ENCODE measurements at places on chromosomes 3 and 15. TPM values are rescaled to one million over a fixed set of nuclear protein-coding genes. Genes with fewer than 3 reads are reported as not detected.

STX19 gene
- not detected for polyA plus RNA-seq

POLQ gene
- 8.2 TPM for polyA plus RNA-seq

LIPC gene
- polyA plus RNA-seq = 0.34 TPM

TNFAIP8L3 gene
- 1.8 TPM for polyA plus RNA-seq

IL17RD gene
- 0.89 TPM for polyA plus RNA-seq

CCR2 gene
- not detected for polyA plus RNA-seq

DISP2 gene
- 0.39 TPM for polyA plus RNA-seq

SLITRK3 gene
- polyA plus RNA-seq = not detected

ZBTB47 gene
- 7.1 TPM for polyA plus RNA-seq

SAXO2 gene
- 2.5 TPM for polyA plus RNA-seq

SLC33A1 gene
- polyA plus RNA-seq = 17.0 TPM

FOXB1 gene
- polyA plus RNA-seq = not detected

CPNE9 gene
- 0.05 TPM for polyA plus RNA-seq

LOXL1 gene
- 0.44 TPM for polyA plus RNA-seq

CCR4 gene
- polyA plus RNA-seq = not detected

CCR3 gene
- polyA plus RNA-seq = not detected

FAH gene
- 27.3 TPM for polyA plus RNA-seq

CFAP91 gene
- 0.52 TPM for polyA plus RNA-seq

GOLGA8Q gene
- polyA plus RNA-seq = 0.36 TPM

GABRR3 gene
- polyA plus RNA-seq = not detected

RBP2 gene
- not detected for polyA plus RNA-seq

SLC2A2 gene
- polyA plus RNA-seq = not detected

CNTN3 gene
- polyA plus RNA-seq = not detected

GOLGA8S gene
- polyA plus RNA-seq = 0.70 TPM

B3GNT5 gene
- polyA plus RNA-seq = 4.7 TPM

LIPH gene
- 6.9 TPM for polyA plus RNA-seq

EPHA3 gene
- polyA plus RNA-seq = not detected

GP9 gene
- polyA plus RNA-seq = not detected

RGMA gene
- 0.08 TPM for polyA plus RNA-seq

CHST2 gene
- polyA plus RNA-seq = 0.26 TPM

ACAA1 gene
- polyA plus RNA-seq = 52.3 TPM

SLC22A13 gene
- polyA plus RNA-seq = 0.08 TPM

OR5K3 gene
- not detected for polyA plus RNA-seq

SERINC4 gene
- polyA plus RNA-seq = 0.04 TPM

SLC12A8 gene
- 4.2 TPM for polyA plus RNA-seq

OR5K1 gene
- polyA plus RNA-seq = not detected

TLNRD1 gene
- polyA plus RNA-seq = 7.0 TPM

Measured in A549 (cell line).